ENCODE measurements at places on chromosomes 16 and 17. TPM values are rescaled to one million over a fixed set of nuclear protein-coding genes. Genes with fewer than 3 reads are reported as not detected.

Gene SKAP1
- total RNA-seq: not detected

Gene KRT24
- total RNA-seq: not detected

Gene SLC47A2
- not detected for total RNA-seq

Gene RNF135
- total RNA-seq: 5.3 TPM

Gene KRTAP1-1
- total RNA-seq: 0.83 TPM

Gene CD2BP2
- 34.4 TPM for total RNA-seq

Gene TPSD1
- total RNA-seq: not detected

Gene TBC1D3G
- total RNA-seq: not detected

Gene MYH13
- total RNA-seq: not detected

Gene ERN2
- total RNA-seq: not detected

Gene MAF
- total RNA-seq: under 0.01 TPM

Gene ACBD4
- total RNA-seq: 1.7 TPM

All from IMR-90 (cell line).